ENCODE measurements at places on chromosomes 16 and 17. TPM values are rescaled to one million over a fixed set of nuclear protein-coding genes. Genes with fewer than 3 reads are reported as not detected.
A peak's percentile ranks its signal among the peaks of the same experiment; 100 is the strongest.

- peak; percentile 83 for DNase-seq
Observed at GRCh38 chr17:39139161-39139511, 12.3 kb downstream of the PLXDC1 start.

DNA sequence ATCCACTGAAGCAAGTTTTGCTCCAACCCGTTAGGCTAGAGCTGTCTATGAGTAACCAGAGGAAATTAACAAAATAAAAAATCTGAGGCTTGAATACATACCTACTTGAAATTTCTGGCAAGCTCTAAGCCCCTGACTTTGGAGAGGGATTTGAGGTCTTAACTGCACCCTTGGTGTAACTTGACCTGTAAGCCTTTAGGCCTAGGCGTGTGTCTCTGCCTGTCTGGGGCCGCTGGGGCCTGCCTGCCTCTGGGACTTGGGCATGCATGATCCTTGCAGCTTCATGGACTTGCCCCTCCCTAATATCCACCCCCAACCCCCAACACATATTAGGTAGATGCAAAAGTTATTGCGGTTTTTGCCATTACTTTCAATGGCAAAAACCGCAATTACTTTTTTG, 3.7 kb upstream of the CDC42EP4 start:
- peak; percentile 36 for DNase-seq

DNA sequence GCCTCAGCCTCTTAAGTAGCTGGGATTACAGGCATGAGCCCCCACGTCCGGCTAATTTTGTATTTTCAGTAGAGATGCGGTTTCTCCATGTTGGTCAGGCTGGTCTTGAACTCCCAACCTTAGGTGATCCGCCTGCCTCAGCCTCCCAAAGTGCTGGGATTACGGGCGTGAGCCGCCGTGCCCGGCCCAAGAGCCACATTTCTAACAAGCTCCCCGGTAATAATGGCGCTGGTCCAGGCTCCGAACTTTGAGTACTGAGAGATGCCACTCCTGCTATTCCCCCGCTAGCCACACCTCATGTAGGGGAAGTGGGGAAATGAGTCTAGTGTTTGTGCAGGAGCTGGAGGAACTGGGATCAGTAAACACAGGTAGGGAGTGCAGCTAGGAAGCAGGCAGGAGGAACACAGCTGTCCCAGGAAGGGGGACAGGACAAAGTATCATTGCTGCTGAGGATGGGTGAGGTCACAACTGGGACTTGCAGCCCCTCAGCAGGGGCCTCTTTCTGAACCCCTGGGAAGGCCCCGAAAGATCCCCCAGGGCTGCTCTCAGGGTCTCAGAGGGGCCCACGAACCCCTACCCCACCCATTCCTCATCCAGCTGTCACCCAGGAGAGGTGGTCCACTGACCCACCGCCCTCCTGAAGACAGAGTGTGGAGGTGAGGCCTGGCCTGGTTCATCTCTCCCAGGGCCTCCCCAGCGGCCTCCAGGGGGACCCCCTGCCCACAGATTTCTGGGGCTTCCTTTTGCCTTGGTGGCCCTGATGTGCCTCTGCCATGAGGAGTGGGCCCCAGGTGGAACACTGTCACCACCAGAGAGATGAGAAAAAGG, 3.7 kb upstream of the KREMEN2 start:
- DNase-seq: no peak

The NTN1 gene
- under 0.01 TPM for total RNA-seq

GRCh38 chr16:82630219-82630618, 3.5 kb downstream of the CDH13 start:
- peak; percentile 29 for DNase-seq

DNA sequence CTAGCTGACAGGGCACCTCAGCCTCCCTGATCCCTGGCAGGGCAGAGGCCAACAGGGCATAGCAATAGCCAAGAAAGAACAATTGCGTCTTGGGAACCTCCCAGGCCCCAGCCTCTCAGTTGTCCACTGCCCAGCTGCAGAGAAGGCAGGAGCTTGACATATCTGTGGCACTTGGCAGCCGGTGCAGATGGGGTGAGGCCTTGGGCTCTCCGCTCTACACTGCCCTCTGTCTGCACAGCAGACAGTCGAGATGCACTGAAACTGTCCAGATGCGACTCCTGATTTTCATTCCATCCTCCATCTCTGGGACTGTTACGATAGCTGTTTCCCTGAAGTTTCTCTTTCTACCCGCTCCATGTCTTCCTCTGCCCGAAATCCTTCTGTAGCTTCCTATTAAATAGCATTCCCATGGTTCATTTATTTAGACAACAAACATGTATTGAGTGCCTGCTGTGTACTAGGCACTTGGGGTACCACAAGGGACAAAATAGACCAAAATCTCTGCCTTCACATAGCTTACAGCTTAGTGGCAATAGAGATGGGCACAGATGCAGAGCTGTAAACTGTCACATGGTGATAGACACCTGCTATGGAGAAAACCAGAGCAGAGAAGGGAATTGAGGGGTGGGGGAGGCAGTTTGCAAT, 3.3 kb downstream of the POLR3E start:
- peak; percentile 68 for DNase-seq

The ARMC7 gene
- total RNA-seq: 3.0 TPM

The C17orf50 gene
- total RNA-seq: not detected

DNA sequence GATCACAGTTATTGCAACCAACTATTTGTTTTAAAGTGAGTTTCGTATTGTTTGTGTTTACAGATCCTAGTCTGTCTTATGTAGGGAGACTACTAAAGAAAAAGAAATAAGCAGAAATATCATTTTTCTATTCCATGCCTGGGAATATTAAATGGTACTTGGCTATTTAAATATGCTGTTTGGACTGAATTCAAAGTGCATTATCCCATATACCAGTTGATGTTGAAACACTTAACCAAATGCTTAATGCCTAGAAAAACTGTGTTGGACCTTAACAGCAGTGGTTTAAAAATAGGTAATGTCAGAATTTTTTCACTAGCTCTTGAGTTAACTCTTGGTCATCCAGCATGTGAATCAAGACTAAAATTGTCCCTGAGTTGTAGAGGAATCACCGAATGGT, 37.5 kb upstream of the TOM1L1 start:
- DNase-seq: no peak

DNA sequence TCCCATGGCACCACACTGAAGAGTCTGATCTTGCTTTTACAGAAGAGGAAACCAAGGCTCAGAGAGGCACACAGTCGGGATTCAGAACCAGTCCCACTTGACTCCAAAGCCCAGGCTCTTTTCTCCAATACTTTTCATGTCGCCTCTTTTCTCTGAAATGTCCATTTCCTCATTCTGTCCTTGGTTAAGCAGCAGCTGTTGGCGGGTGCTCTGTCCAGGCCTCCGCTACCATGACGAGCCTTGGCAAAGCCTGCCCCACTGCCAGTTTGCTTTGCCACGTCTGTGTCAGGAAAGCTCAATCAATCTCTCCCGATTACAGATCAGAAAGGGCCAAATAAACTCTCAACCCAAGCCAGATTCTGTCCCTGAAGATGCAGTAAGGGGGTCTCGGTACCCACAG, 9.1 kb upstream of the CEP295NL start:
- DNase-seq: no peak

The TIGD7 gene
- total RNA-seq: 7.3 TPM

The TAT gene
- not detected for total RNA-seq

The PTX4 gene
- total RNA-seq: 0.32 TPM

The OR1A1 gene
- not detected for total RNA-seq

The GP1BA gene
- total RNA-seq: not detected

GRCh38 chr16:23026784-23027362, 122.4 kb downstream of the USP31 start:
- peak; percentile 20 for DNase-seq

The ASPHD1 gene
- total RNA-seq: 7.8 TPM

DNA sequence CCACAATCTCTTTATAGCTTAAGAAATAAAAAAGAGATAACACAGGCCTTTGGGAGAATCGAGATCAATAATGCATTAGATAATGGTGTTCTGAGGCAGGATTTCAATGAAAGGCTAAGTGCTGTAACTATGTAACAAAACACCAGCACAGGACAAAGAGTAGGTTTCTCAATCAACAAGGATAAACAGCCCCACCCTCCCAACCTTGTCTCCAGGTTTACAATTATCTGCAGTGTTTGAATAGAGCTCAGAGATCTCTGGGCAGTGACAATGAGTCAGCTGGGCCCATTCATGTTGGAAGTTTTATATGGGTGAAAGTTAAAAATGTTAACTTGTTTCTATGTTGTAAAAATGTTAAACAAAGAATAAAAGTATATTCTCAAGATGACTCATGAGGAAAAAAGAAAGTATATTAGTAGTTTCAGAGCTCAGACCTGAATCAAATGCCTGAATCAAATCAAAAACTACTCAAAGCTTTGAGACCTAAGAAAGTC, 17.0 kb upstream of the KRT20 start:
- DNase-seq: peak; percentile 60

- DNase-seq: peak; percentile 58
Observed at GRCh38 chr17:28760601-28761562, 17.1 kb downstream of the TRAF4 start.

The CYB5D1 gene
- 6.4 TPM for total RNA-seq

GRCh38 chr16:735982-736453, 4.8 kb downstream of the CIAO3 start:
- DNase-seq: no peak

- DNase-seq: peak; percentile 95
Observed at GRCh38 chr16:11560701-11561453, 25.8 kb downstream of the LITAF start.

The RHBDL1 gene
- total RNA-seq: 1.3 TPM

DNA sequence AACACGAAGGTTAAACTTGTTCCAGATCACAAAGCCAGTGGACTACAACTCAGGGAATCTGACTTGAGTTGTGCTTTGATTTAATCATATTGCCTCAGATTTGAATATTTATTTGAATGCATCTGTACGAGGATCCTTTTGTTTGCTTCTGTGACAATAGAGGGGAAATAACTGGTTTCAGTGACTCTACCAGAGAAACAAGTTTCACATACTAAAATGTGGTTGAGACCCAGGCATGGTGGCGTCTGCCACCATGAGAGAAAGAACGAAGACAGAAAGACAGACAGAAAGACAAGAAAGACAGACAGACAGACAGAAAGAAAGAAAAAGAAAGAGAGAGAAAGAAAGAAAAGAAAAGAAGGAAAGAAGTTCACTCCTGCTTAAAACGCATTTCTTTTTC, 24.0 kb downstream of the YWHAE start:
- DNase-seq: no peak

The KCNJ2 gene
- 0.64 TPM for total RNA-seq

All from fibroblast of villous mesenchyme (primary cell).